ENCODE measurements at places on chromosomes 2 and 18.

DNA sequence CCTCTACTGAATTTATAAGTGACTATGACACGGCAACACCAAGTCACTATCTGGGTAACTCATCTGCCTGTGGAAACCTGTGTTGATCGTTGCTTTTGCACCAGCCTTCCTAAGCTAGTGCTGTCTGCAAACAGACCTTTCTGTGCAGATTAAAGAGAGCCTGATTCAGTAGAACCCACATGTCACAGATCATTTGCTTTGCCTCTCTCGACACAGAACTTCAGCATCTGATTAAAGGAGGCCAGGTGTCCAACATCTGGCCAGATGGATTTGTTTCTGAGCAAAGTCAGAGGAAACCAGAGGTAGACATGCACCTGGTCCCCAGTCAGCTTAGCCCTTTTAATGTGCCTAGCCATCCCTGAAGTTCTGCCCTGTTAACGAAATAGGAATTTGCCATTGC lies 15.0 kb upstream of the TTR start:
- no peak for DNase-seq

- DNase-seq, result no peak
Observed at GRCh38 chr18:50006470-50007046, 188.4 kb downstream of the MYO5B start.

GRCh38 chr2:24875901-24876300 lies 44.1 kb downstream of the ADCY3 start:
- no peak for DNase-seq

GRCh38 chr2:16174693-16175045 lies 234.3 kb downstream of the MYCN start:
- DNase-seq, result no peak

DNA sequence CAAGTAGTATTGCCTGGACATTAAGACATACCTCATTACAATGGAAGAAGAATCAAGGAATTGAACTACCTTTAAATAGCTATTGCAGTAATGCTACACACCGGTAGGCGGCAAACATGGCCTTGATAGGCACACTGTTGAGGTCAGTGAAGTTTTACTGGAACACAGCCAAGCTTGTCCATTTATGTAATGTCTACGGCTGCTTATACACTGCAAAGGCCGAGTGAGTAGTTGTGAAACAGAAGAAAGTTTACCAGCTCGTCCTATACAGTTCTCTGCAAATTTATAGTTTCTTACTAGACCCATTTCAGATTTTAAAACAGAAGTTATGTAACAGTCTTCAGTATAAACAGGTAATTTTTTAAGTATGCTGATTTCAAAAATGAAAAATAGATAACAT lies 38.8 kb downstream of the PPP4R1 start:
- DNase-seq, result peak; percentile 63

DNA sequence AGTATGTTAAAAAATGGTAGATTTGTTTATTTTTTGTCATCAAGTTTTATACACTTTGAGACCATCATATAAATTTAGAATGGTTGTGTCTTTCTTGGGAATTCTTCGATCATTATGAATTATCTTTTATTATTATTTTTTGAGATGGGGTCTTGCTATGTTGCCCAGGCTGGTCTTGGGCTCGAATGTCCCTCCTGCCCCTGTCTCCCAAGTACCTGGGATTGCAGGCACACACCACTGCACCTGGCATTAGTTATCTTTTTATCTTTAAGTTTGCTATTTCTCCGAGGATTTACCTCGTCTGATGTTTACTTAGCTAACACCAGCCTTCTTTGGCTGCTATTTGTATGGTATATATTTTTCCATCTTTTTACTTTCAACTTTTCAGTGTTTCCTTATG lies 100.0 kb downstream of the BIRC6 start:
- DNase-seq, result no peak

DNA sequence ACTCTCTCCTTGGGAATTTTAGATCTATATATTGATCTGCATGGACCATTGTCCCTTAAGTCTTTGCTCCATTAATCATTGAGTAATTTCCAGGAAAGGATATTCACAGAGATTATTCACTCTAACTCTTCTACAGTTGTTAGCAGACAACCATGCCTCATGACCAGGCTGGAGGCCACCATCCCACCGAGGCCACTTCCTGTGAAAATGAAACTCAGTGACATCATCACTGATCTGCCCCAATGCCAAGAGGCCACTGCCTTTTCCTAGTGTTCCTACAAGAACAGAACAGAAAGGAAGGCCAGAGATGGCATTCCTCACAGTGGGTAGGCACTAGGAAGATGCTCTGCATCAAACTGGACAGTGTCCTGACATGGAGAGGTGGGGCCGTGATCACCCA lies 161.3 kb downstream of the DTNA start:
- DNase-seq, result no peak

DNA sequence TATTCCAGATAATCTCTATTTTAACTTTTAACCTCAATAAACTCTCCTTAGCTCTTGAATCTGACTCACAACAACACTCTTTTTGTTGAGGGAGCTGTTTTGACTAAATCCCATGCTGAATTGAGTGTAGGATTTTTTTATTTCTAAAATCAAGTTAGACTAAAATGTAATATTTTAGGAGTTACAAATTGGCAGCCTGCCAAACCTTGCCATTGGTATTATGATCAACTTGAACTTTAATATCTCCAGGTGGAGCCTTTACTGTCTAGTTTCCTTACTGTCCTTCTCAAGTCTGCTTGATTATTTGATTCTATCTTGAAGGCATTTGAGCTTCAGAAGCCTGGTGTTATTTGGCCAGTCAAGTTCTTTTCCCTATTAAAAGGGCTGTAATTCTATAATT lies 8.7 kb downstream of the PIKFYVE start:
- DNase-seq, result no peak

- DNase-seq, result no peak
Observed at GRCh38 chr2:40087434-40087833, 308.4 kb upstream of the THUMPD2 start.

DNA sequence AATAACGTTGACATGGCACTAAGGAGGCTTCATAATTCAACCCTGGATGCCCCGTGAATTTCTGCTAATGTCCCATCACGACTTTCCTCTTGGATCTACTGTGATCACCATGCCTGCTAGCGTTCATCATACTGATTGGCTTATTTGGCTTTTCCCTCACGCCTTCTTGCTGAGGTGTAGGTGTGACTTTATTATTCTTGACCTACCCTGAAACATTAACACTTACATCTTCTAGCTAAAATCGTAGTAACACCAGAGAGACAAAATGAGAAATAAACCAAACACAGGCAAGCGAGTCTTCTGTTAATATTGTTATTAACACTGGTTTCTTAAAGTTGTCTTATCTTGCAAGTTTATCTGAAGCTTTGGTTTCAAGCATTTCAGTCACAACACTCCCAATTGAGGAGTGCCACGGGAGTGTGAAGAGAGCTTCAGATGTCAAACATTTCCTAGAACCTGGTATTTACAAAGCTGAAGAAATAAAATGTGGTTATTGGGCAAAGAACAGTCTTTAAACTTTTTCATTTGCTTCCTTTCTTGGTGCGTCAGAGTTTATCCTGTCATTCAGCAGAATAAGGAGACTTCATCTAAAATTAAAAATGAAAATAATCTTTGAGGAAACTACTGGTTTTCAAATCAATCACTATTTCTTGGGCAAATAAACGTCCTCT lies 15.4 kb upstream of the STAT1 start:
- no peak for DNase-seq

DNA sequence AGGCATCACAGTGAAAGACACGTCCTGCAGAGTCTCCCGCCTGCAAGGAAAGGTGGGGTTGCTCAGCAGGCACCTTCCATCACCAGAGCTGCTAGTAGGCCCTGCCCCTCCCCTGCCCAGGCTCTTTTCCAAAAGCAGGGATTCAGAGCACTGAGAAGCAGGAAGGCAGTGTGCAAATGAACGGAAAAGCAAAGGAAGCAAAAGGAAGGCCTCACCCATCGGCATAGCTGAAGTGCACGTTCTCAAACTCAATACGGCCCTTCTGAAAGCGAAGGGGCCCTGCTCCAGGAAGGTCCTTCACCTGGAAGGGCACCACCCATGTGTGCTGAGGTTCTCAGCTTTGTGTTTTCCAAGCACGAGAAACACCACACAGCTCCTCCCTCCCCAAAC lies 5.7 kb downstream of the ABCB6 start:
- no peak for DNase-seq

- DNase-seq, result no peak
Observed at GRCh38 chr18:3885209-3885792, 435.3 kb downstream of the TGIF1 start.

DNA sequence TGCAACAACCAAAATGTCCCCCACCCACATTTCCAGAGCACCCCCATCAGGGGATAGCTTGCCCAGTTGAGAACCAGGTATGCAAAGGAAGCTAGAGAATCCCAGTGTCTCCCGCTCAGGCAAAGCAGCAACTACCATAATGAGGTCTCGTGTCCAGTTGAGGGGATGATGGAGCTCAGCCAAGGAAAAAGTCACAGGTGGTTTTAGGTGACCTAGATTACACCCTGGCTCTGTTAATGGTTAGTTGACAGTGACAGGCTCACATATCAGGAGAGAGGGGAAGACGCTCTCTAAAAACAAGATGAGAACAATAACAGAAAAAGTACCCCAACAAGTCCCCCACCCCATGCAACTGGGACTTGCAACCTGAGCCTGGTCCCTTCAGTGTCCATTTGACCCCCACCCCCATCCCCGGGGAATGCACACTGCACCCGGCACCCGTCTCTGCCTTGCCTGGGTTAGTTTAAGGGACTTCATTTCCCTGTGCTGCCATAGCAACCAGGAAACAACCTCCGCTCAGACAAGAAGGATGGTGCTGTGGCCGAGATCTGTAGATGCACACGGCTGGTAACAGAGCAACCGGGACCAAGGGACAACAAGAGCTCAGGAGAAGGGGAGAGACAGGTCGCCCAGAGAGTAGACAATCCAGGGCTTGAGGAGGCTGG lies at the start of gene KIAA2012:
Gene KIAA2012, plus strand, starts transcription at position 519 of the 665 bp plus-strand sequence. CDS start 373 bp downstream, outside the sequence.
- no peak for DNase-seq

GRCh38 chr2:43139996-43140621 lies 86.3 kb downstream of the ZFP36L2 start:
- DNase-seq, result no peak

Measured in Caki2 (cell line).